ENCODE measurements at places on chromosomes 7 and 10. TPM values are rescaled to one million over a fixed set of nuclear protein-coding genes. Genes with fewer than 3 reads are reported as not detected.

DNA sequence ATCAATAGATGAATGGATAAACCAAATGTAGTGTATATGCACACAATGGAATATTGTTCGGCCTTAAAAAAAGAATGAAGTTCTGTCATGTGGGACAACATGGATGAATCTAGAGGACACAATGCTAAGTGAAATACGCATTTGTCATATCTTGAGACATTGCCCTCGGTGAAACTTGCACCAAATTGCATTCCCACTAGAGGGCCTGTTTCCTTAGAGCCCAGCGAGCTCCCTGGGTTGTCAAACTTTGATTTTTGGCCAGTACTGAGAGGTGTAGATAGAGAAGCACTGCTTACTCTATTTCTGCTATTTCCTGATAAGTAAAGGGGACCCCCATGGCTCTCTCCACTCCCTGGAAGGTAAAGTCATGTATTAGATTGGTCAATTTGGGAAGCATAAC is 157.1 kb downstream of the GPAM start:
- DNase-seq, result no peak

GRCh38 chr10:43136995-43137716 is 1.1 kb upstream of the CSGALNACT2 start:
- DNase-seq, result no peak

Gene GDF2
- not detected for total RNA-seq

DNA sequence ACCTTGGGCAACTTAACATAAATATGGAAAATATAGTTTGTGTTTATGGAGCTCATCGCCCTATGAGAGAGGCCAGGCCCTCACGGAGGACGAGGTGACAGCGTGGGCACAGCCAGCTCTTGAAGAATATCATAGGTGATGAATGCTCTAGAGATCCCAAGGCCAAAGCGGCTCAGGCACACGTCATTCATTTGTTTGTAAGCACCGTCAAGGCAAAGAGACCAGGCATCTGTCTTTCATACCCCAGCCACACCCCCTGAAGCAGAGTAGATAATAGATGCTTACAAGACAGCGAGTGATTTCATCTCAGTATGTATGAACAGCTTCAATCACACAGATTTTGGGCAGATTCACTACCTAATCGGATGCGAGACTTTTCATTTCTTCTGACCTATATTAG is 242.1 kb upstream of the C7orf33 start:
- no peak for DNase-seq

Gene GPR146
- total RNA-seq, result 4.1 TPM

DNA sequence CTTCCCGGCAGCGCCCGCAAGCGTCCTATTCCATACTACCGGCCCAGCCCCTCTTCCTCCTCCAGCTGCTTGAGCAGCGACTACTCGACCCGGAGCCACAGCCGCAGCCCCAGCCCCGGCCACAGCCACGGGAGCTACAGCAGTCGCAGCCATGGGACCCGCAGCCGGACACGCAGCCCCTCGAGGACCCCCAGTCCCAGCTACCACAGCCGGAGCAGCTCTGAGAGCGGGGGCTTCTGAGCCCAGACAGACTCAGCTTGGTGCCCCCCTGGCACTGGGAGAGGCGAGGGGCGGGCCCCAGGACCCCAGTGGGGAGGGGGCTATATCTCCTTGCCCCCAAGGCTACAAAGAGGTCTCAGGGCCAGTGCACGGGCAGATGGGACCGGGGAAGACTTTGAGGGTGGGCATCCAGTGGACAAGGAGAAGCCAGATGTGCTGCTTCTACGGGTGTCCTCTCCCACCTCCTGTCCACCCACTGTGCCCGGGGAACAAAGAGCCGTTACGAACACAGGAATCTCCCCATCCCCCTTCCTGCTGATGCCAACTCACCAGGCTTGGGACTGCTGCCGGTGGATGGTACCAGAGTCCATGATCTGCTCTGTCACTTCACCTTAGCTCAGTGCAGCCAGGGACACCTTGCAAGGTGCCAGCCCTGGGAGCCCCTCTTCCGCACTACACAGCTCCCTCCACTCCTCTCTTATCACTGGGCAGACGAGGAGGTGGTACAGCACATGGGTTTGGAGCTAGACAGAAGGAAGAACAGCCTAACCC is 16.7 kb upstream of the HSPB1 start:
- DNase-seq, result no peak

Gene STEAP4
- not detected for total RNA-seq

DNA sequence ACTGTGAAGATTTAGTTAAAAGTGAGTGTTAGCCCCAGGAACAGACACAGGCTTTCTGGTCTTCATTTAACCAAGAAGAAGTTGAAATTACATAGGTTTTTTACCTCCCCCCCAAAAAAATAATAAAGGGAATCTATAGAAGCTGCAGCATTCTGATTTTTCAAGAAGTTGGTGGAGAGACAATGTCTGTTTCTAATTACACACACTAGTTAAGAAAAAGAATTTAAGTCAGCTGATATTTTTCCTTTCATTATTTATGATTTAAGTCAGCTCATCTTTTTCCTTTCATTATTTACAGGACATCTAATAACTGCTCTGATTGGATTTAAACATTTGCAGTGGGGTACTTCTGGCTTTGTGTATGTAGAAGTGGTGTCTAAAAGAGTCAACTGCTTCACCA is 201.4 kb upstream of the NRP1 start:
- no peak for DNase-seq

Gene TMEM229A
- not detected for total RNA-seq

- DNase-seq, result no peak
These were observed 57.8 kb downstream of the SYPL1 start for GRCh38 chr7:106054156-106054910.

Gene C10orf62
- total RNA-seq, result not detected

Data from activated naive CD8-positive, alpha-beta T cell treated with anti-CD3 and anti-CD28 coated beads, Interleukin-2, amount 10 ng/mL, durations not matched to agents 7 days and 5 days (primary cell).